Right ventricle myocardium inferior (tissue), 1 donor: ENCODE measurements at places on chromosomes 2 and 18. TPM values are rescaled to one million over a fixed set of nuclear protein-coding genes. Genes with fewer than 3 reads are reported as not detected.

SDC1 gene
- total RNA-seq, result 0.68 TPM

KCNG2 gene
- not detected for total RNA-seq

MAL gene
- 8.7 TPM for total RNA-seq

- no peak for DNase-seq
These were observed 27.5 kb downstream of the MEIS1 start for GRCh38 chr2:66462501-66462825.

DNA sequence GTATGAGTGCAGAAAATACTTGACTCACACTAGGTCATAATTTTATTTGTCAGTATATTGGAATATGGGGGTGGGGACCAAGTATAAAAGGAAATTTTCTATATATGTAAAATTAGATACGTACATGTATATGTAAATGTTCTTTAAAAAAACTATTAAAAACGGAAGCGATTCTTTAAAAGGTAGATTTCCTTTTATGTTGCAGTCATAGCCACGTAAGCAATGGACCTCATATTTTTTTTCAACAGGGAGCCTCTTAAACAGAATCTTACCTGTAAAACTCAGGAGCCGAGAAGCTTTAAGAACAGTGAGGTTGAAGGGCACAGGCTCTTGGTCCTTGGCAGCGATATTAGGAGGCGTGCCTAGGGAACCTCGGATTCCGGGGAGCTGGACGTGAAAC lies 3.3 kb downstream of the RHBDD1 start:
- no peak for DNase-seq

- no peak for DNase-seq
These were observed 16.1 kb downstream of the MLPH start for GRCh38 chr2:237503201-237503600.

DNA sequence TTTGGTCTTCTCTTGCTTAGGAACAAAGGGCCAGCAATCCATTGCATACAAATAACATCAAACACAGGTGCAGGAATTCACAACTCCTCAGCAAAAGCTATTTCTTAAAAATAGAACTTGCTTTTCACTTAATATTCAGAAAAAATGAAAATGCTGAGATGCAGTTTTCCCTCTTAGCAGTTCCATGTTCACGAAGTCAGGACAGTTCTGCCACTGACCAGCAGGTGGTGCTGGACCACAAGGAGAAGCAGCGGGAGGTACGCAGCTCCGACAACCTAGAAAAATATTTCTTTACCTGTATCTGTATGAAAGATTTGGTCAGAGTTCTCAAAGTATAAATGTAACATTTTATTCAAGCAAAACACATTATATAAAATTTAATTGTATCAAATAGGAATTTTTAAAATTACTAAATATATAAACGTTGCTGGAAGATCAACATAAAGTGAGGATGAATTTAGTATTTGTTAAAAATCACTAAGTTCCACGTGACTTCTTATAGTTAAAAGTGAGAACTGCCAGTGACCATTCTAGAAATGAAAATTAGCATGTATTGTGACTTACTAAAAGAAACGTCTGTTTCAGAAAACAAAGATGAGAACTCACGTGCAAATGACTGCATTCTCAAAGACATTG lies 48.8 kb downstream of the ADNP2 start:
- DNase-seq, result peak; percentile 86

DNA sequence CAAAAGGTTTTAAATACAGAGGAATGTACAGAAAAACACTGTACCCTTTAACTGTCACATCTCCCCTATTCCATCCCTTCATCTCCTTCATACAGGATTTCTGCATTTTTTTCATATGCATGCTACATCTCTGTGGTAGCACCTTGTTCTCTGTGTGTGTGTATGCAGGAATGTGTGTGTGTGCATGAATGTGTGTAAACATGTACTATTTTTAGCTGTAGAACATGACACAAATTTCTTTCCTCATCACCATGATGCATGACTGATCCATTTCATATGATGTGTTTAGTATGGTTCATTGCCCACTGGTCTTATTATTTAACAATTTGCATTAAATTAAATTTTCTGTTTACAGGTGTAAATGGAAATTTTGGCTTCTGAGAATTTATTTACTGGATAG lies 21.5 kb upstream of the ZEB2 start:
- no peak for DNase-seq

GRCh38 chr2:239109041-239109927 lies 261.4 kb downstream of the TWIST2 start:
- DNase-seq, result no peak

GRCh38 chr2:73163483-73164367 lies 38.6 kb upstream of the NOTO start:
- DNase-seq, result peak; percentile 59

- no peak for DNase-seq
These were observed 188.0 kb upstream of the TCF4 start for GRCh38 chr18:55775972-55776371.
